Motor neuron (in vitro differentiated cells): ENCODE measurements at places on chromosomes 1 and 21. TPM values are rescaled to one million over a fixed set of nuclear protein-coding genes. Genes with fewer than 3 reads are reported as not detected.

Gene LCA5L
- 7.0 and 9.7 TPM in 2 replicates for total RNA-seq

Gene TMEM201
- 19.2 and 20.2 TPM in 2 replicates for total RNA-seq

Gene CCT8
- 208 and 229 TPM in 2 replicates for total RNA-seq

Gene PLA2G5
- total RNA-seq, result not detected in 2 replicates

Gene FAM110D
- 0.38 and 0.43 TPM in 2 replicates for total RNA-seq

Gene BOLA1
- 15.9 and 16.4 TPM in 2 replicates for total RNA-seq

Gene BRDT
- total RNA-seq, result 1.4 TPM in 1 of 2 replicates, not detected in the other

GRCh38 chr1:24966724-24967346 is 36.8 kb upstream of the RUNX3 start:
- no peak for ATAC-seq

GRCh38 chr1:42657201-42657600 is 1.0 kb upstream of the PPIH start:
- no peak for ATAC-seq

GRCh38 chr21:44526096-44526997 is 13.6 kb downstream of the KRTAP10-1 start:
- no peak for ATAC-seq

DNA sequence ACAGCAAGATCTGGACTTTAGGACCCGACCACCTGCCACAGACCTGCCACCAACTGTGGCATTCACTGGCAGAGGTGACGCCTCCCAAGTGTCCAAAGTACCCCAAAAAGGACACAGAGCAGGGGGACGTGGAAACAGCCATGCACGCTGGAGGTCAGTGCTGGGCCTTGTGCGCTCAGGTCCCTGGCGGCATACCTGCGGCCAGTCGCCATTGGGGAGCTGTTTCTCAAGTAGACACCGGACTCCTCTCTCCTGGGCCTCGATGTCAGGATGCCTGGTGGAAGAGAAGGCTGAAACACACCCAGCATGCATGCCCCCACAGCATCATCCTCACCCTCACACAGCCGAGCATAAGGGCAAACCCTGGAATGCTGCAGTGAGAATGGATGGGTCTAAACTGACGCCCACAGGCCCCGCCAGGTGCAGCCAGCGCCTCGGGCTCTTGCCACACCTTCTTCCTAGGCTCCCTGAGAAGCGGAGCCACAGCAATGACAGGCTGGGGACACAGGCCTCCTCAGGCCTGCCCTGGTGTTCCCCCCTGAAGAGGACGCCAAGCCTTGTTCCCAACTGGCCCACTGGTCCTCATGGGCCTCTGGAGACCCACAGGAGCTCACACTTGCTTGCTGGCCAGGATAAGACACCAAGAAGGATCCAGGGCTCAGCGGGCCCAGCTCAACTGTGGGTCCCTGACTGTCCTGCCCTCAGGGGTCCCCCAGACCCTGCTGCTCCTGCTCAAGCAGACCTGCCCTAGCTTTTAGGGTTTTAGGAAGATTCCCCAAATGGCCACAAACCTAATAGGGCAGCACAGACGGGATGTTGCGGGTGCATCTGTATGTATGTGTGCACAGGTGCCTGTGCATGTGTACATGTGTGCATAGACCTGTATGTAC is 7.7 kb upstream of the SPATC1L start:
- no peak for ATAC-seq

DNA sequence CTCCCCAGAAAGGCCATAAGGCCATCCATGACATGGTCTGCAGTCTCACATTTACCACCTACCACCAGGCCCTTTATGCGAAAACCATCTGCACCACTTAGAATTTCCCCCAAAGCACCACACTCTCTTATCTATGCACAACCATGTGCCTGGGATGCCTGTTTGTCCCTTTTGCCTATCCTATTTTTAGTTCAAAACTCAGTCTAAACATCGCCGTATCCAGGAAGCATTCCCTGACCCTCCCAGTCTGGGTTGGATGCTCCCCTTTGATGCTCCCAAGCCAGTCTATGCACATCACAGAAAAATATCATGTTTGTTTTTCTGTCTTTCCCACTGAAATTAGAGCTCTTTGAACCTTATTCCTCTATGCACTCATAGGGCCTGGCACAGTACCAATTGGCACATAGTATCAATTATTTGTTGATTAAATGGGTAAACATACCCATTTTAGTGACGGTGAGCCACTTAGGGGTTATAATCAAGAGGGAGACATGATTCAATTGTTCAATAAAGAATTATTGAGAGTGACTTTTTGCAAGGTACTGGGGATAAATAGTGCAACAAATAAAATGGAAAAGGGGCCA is 6.7 kb downstream of the MPL start:
- ATAC-seq, result no peak

DNA sequence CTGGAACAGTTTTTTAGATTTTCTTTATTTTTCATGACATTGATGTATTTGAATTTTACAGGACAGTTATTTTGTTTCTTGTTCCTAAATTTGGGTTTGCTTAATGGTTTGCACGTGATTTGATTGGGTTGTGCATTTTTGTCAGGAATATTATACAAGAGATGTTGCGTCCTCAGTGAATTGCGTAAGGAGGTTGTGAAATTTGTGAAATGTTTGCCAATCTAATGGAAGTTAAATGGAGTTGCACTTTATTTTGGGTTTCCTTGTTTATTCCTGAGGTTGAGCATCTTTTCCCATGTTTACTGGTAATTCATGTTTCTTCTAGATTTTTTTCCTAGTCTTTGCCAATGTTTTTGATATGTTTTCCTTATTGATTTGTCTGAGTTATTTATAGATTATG is 19.9 kb downstream of the ZNF648 start:
- ATAC-seq, result no peak

GRCh38 chr1:175185903-175186302 is 6.7 kb downstream of the KIAA0040 start:
- ATAC-seq, result no peak

DNA sequence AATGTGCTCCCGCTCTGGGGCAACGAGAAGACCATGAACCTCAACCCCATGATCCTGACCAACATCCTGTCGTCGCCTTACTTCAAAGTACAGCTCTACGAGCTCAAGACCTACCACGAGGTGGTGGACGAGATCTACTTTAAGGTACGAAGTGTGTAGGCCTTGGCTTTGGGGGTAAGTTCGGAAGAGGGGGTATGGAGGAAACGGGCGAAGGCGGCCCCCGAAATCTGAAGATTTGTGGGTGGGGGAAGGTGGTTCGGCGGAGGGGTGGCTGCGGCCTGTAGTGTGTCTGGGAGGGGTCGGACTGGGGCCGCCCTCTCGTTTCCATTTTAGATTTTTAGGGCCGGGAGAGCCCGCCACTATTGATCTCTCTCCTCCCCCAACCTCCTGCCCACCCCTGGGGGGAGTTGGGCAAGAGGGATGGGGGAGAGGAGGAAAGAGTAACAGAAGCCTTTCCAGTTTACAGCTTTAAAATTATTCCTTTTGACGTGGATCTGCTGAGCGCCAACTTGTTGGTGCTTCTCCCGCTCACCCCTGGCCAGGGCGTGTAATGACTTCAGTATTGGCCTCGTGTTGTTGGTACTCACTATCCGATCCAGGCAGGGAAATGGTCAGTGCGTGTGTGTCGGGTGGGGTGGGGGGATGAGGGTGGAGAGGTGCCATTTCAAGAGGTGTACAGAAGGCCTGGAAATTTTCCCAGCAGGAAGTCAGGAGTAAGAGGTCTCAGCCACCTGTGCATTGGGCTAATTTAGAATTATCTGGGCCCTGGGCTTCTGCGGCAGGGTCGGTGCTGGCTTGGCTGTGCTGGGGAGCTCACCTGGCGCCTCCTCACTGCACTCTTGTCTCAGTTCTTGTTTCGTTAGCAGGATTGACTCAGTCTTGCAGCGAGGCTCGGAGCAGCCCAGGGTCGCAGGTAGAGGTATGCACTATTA is 880 bp downstream of the PRPF38B start:
- peak; percentile 59 for ATAC-seq
